ENCODE measurements at places on chromosomes 1 and 21. TPM values are rescaled to one million over a fixed set of nuclear protein-coding genes. Genes with fewer than 3 reads are reported as not detected.

GRCh38 chr21:20800106-20800505 is 198.1 kb upstream of the NCAM2 start:
- ATAC-seq = no peak

GRCh38 chr1:26477446-26478152 is 5.4 kb downstream of the HMGN2 start:
- no peak for ATAC-seq

DNA sequence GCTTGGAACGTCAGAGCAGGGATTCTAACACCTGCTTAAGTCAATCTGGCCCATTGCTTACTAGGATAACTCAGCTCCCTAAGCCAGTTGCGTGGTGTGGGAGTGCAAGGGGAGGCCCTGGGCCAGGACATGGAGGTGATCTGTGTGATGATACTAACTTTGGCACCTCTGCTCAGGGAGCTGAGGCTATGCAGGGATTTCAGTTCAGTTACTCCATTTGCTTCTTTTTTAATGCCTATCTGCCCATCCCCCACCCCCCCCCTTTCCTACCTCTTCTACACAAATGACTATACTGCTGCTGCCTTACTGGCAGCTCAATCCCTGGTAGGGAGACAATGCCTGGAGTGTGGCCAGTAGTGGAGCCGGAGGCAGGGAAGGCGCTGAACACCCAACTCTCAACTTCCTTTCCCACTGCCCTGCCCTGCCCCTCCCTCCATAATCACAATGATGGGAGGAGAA is 19.5 kb downstream of the INKA2 start:
- no peak for ATAC-seq

- no peak for ATAC-seq
Observed at GRCh38 chr1:61642475-61643232, 82.3 kb downstream of the TM2D1 start.

DNA sequence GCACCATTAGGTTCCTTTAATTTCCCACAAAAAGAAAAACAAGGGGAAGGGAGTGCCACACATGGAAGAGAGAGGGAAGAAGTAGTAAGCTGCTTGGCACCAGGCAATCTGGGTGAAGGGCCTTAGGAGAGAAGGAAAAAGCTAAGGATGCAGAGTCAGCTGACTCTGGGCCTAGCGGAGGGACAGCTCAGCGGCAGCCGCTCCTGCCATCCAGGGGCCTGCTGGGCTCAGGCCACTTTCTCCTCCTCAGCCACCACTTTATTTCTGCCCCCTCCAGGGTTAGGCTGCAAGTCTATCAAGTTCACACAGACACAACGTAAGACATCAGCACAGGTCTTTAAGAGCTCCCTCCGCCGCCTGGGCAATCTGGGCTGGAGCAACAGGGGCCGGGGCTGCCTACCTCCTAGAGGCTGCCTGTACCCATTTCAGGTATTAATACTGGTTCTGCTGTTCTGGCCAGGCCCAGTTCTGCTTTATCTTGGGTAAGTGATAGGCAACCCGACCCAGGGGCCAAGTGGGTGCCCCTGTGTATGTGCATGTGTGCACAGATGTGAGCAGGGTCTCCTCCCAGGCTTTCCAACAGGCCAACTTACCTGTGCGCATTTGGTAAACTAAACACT is 53.6 kb downstream of the SLC45A1 start:
- no peak for ATAC-seq

GRCh38 chr1:235503403-235504121 is 690 bp downstream of the B3GALNT2 start:
- ATAC-seq = peak; percentile 1

GRCh38 chr1:202966006-202966898 is 805 bp downstream of the CYB5R1 start:
- no peak for ATAC-seq

DNA sequence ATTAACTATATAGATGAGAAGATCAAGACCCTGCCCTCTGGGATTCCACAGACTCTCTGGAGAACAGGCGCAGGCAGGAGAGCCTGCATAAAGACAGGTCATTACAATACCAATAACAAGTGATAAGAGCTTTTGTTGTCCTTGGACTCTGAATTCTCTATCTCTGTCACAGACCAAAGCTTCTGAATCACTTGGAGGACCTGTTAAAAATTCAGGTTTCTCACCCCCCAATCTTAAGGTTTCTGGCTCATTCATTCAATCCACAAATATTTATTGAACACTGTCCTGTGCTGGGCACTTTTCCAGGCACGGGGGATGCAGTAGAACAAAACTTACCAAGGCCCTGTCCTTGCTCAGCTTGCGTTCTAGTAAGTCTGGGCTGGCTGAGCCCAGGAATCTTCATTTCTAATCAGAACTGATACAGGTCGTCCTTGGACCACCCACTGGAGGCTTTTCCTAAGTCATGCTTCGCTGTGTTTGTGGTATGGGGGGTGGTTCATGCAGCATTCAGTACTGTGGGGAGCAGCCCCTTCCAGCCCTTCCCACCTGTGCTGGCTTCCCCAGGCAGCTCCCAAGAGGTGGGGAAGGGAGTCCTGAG is 1.4 kb downstream of the EFNA4 start:
- ATAC-seq = no peak

Gene CR1L
- total RNA-seq = not detected

GRCh38 chr1:10529091-10529490 is 54.3 kb downstream of the PEX14 start:
- no peak for ATAC-seq

Gene FCRL4
- total RNA-seq = not detected

DNA sequence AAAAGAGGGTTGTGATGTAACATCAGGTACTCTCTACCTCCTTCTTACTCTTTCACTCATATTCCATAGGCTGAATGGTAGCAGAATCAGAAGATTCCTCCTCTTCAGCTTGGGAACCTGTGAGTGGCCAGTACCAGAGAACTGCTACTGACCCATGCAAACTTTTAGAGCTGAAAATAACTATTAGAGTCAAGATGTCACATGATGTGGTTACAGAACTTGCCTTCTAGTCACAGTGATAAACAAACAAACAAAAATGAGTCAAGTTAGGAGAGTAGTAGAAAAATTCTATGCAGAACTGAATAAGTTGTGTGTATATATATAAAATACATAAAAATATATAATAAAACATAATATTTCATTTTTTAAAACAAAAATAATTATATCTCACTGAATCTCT is 47.6 kb upstream of the RGS1 start:
- no peak for ATAC-seq

DNA sequence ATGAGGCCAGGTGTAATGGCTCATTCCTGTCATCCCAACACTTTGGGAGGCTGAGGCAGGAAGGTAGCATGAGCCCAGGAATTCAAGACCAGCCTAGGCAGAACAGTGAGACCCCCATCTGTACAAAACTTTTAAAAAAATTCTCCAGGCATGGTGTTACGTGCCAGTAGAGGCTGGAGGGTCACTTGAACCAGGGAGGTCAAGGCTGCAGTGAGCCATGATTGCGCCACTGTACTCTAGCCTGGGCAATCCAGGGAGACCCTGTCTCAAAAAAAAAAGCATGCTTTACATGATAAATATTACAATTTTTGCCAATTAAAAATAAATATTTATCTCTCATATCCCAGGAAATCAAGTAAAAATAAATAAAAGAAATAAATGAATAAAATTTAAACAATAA is 17.6 kb upstream of the VPS45 start:
- no peak for ATAC-seq

- no peak for ATAC-seq
Observed at GRCh38 chr1:99756598-99756997, 9.8 kb downstream of the FRRS1 start.

Gene CACHD1
- 34.2 TPM for total RNA-seq

- ATAC-seq = no peak
Observed at GRCh38 chr1:225815526-225816178, 5.7 kb downstream of the EPHX1 start.

Gene ETV3
- total RNA-seq = 25.7 TPM

Gene A3GALT2
- total RNA-seq = not detected

DNA sequence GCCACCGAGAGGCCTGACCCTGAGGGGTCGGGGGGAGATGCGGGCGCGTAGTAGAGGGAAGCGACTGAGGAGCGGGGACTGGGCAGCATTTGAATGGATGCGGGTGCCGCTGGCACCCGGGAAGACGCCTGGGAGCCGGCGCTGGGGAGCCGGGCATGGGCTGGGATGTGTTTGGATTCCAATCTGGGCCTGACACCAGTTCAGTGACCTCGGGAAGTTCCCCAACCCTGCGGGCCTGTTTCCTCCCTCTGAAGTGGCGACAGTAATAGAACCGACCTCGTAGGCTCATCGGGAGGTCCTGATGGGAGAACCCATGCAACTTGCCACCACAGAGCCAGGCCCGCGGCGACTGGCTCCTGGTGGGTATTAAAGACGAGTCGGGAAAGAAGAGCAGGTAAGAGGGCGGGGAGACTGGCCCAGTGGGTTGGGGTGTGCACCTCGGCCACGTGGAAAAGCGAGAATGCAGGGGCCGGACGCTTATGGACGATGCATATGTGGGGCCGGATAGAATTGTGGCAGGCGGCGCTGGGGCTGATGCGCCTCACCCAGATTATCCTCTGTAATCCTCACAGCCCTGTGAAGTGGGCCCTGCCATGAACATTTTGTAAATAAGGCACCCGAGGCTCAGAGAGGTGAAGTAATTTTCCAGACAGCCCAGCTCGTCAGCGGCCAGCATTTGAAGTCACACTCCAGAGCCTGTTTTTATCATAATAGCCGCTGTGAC is 105.8 kb downstream of the SLC16A1 start:
- ATAC-seq = peak; percentile 43

GRCh38 chr1:223137455-223138085 is 5.5 kb downstream of the TLR5 start:
- ATAC-seq = no peak

DNA sequence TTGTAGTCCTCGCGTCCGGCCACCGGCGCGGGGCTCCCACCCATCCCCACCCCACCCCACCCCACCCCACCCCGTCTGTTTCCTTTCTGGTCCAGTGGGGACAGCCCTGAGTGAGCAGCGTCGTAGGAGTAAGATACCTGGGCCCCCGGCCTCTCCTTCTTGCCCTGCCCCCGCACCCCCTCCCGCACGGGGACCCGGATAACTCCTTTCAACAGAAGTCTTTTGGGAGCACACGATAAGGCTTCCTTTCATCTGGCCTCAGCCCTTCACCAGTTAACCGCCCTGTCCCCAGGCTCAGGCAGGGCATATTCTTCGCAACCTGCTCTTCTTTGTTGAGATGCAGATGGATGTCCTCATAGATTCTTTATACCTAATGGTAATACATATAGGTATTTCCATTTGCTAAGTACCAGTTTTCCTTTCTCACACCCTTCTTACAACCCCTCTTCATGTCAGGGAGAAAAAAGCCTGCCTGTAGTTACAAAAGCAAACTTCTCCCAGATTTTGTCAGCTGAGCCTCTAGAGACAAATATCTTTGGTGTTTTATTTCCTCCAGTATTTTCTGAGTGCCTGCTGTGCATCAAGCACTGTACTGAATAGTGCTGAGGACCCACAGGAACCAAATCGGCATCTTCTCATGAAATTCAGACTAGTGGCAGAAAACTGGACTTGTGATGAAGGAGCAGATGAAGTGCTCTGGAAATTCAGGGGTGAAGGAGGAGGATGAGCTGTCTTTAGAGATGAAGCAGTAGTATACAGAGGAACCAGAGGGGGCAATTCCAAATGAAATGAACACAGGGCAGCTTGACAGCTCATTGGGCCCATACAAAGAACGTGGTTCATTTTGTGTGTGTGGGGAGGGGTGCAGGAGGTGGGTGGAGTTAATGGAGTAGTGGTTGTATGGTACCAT is 33.6 kb downstream of the SLC2A1 start:
- no peak for ATAC-seq

Gene GBP7
- total RNA-seq = not detected

GRCh38 chr21:32813265-32813903 is 41.8 kb upstream of the PAXBP1 start:
- ATAC-seq = no peak

- no peak for ATAC-seq
Observed at GRCh38 chr1:212106286-212106792, 70.8 kb downstream of the DTL start.

- no peak for ATAC-seq
Observed at GRCh38 chr21:36990508-36991205, 15.8 kb upstream of the RIPPLY3 start.

GRCh38 chr1:9016455-9016854 is 9.8 kb downstream of the SLC2A7 start:
- ATAC-seq = no peak

Gene HSD11B1
- not detected for total RNA-seq

GRCh38 chr21:45386728-45387371 is 18.1 kb upstream of the COL18A1 start:
- peak; percentile 84 for ATAC-seq

Gene AIDA
- total RNA-seq = 50.3 TPM

DNA sequence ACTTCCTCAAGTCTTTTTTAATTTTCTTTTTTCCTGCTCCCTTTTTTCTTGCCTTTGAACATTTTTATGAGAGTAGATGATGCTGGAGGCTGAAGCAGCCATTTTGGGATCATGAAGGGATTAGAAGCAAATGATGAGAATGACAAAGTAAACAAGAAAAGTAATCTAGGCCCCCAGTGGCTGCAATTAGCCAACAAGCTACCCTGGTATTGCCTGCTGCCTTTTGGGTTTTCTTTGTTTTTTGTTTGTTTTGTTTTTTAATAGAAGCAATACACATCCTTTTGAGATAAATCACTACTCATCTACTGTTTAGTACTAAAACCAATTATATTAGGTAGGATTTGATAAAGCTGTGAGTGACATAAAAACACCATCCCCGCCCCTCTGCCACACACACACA is 280.7 kb upstream of the ADGRL2 start:
- no peak for ATAC-seq

DNA sequence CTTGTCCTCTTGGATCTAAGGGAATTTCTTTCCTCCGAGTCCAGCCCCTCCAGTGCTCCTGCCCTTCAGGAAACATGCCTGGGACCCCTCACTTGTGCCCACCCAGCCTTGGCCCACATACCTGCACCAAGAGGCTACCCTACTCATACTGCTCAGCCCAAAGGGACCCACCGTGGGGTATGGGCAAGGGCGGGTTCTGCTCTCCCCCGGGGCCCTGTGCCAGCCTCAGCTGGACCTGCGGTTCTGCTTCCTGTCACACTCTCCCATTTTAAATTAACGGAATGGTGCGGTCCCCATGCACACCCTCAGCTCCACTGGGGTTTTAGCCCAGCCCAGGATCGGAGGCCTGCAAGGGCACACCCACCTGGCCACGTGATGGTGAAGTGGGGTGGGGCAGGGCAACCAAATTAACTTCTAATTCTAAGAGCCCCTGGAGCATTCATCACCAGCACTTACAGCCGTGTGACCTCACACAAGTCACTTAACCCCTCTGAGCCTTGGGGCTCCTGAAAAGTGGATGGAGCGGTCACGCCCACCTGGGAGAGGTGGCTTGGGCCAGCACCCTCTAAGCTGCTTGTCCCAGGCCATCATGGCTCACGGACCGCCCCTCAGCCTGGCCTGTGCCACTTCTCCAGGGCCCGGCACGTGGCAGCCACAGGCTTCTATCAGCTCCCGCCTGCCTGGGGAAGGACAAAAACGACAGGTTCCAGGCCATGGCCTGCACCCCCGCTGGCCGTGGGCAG is 28.3 kb downstream of the TP73 start:
- peak; percentile 61 for ATAC-seq

All from motor neuron (in vitro differentiated cells).